ENCODE measurements at places on chromosomes 1 and 21.
A peak's percentile ranks its signal among the peaks of the same experiment; 100 is the strongest.

GRCh38 chr1:39567302-39567701 is 9.3 kb downstream of the PABPC4 start:
- no peak for DNase-seq

DNA sequence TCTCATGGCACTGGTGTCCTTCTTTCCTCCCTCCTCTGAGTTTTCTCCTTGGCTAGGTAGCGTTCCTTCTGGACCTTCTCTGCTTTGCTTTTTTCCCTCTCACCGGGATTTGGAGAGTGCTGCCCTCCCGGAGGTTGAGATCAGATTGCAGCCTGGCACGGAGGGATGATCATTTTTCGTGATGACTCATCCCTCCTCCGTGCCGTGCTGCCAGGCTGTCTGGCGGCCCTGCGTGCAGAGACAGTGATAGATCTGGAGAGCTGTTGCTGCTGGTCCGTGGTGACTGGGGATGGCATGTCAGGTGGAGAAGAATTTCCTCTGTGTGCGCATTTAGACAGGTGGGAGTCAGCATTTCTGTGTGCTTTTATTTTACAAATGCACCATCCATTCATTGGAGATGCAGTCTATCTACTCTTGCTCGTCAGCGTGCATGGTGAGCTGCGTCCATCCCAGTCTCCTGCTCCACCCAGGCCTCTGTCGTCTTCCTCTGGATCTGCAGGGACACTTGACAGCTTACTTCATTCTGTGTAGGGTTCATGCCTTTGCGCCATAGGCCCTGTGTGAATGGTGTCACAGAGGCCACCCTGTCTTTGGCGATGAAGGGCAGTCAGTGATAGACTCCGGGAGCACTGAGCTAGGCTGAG is 104.4 kb downstream of the PCBP3 start:
- peak; percentile 69 for DNase-seq

- no peak for DNase-seq
These were observed 16.2 kb downstream of the OR2L13 start for GRCh38 chr1:248111157-248111556.

- DNase-seq, result peak; percentile 83
These were observed 41.6 kb upstream of the AGL start for GRCh38 chr1:99808391-99809115.

DNA sequence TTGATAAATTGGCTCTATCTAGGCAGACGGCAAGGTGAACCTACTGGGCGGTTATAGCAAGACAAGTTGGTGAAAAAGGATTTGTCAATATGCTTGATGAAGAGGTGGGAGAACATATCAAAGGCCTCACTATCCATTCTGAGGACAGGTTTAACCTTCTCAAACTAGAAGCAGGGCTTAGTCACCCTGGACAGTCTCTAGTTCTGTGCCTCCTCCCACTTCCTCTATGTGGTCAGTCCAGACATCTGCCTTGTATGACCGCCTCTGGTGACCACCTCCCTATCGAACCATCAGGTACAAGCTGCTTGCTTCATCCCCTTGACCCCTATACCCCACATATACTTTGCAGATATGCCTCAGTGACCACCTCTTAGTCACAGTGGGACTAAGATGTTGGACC is 2.3 kb upstream of the SCYL3 start:
- DNase-seq, result no peak

DNA sequence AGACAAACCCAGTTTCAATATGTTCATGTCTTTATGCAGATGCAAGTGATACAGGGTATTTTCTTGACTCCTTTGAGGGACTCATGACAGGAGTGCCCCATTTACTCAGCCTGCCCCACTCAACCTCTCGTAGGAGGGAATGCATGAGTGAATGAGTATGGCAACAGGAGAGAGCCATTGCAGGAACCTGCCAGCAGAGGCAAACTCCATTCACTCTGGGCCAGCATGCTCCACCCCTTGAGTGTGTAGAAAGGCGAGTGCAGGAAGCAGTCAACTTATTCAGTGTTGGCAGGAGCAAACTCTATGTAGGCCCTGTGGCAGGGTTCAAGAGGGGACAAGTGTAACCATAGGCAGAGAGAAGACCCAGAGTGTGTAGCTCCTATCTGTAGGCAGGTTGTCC is 1526.3 kb downstream of the PLA2G4A start:
- DNase-seq, result no peak

DNA sequence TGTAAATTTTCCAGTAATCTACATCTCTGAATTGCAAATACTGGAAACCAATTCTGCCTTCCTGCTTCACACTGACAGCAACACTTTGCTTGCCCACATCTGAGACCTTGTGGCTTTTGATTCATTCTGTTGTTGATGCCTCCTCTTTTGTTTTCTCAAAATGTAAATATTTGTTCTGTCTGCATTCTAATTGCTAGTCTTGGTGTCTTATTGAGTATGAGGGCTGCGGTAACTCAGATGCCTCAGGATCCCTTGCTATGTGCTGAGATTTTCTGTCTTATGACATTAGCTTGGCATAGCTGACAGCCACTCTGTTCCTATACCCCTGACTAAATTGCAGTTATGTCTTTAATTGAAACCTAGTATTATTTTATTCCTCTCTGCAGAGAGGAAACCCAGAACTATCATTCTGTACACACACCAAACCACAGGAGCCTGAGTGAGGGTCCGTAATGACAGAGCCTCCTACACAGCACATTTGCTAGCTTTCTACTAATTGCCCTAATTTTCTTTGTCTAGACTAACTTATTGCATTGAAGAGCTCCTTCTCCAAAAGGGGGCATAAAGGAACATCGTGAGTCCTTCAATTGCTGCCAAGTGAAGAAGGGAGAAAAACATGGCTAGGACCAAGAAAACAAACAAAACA is 72.1 kb downstream of the GREM2 start:
- DNase-seq, result no peak

DNA sequence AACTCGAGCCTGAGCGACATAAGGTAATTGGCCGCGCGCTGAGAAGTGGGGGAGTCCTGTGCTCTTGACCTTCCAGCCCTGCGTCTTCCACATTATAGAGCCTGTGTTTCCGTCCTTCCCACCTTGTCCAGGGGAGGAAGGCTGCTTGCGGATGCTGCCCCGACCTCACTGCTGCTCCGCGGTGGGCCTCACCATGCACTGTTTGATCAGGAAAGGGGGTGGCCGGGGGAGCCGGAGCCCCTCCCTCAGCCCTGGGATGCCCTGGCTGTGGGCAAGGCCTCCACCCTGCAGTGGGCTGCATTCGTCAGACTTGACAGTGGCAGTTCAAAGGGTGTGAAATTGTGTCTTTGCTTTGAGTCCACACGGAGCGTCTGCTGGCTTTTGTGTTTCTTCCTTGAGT is 30.1 kb downstream of the PCNT start:
- no peak for DNase-seq

DNA sequence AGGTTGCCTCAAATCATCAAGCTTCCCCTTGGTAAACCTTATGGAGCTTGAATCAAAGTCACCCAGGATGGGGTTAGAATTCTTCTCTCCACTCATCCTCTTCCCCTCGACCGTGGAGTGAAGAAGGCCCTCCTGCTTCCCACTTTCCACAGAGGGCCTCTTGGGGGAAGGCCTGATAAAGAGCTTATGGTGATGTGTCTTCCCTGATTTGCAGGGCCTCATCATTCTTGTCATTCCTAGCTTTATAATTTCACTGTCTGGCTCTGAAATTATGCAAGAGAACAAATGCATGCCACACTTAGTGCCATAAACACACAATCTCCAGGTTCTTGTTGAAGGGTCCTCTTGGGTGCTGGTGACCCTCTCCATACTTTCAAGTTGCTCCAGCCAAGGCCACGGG is 101.2 kb downstream of the HMGB4 start:
- no peak for DNase-seq

GRCh38 chr1:99766378-99766800 is at the start of gene FRRS1:
Gene FRRS1 (minus strand): TSS chr1:99766635. CDS start chr1:99748768, 17,867 bp downstream.
- peak; percentile 63 for DNase-seq

- DNase-seq, result no peak
These were observed 17.4 kb upstream of the ARHGEF10L start for GRCh38 chr1:17521946-17522612.

Data from Ammon's horn (tissue), 1 donor.